ENCODE measurements at places on chromosomes 4 and X.

DNA sequence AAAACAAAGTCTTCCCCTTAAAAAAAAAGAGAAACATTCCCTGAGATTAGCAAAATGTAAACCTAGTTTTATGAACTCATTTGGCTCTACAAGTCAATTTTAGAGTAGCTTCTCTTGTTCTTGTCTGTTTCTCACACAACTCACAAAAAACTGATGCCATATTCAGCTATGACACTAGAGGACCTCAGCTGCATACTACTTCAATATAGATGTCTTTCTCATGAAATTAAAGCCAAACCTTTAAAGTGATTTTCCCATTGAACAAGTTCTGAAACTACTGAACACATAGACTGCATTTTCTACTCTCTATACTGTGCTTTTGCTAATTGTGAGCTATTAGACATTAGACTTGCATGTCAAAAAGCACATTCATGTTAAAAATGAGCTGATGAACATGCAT, 49.8 kb downstream of the TBCK start:
- DNase-seq = no peak

DNA sequence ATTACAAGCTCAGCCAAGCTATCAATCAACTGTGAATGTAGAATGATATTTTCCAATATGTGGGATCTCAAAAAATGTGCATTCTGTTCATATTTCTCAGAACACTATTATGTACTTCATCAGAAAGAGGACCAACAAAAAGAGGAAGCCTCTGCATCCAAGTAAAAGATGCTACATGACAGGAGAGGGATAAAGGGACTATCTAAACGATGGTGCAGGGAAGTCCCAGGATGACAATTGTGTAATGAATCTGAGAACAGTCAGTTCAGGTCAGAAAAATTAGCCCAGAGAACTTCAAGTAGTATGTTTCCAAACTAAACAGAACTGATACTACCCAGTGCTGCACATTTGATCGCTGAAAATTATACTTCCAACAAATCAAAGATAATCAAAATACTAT, 127.0 kb downstream of the ZNF330 start:
- DNase-seq = no peak

DNA sequence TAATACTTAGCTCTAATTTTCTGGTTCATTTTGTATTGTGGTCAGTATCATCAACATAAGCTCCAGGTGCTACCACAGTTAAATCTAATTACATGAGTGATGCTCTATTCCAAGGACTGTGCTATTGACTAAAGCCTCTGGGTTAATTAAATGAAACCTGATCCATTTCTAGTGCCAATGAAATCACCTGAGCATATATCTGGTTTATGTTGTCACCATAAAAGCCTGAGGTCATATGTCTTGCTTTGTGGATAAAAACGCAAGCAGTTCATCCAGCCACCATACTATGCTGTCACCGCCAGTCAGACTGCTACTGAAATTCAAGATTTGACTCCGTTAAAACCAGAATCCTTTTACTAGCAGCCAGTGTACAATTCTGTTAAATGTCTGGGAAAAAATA, 64.2 kb upstream of the ZNF518B start:
- no peak for DNase-seq

- DNase-seq = no peak
Observed at GRCh38 chr4:1242506-1243450, 6.2 kb downstream of the CTBP1 start.

GRCh38 chr4:130249002-130249401, 1153.0 kb downstream of the C4orf33 start:
- no peak for DNase-seq

DNA sequence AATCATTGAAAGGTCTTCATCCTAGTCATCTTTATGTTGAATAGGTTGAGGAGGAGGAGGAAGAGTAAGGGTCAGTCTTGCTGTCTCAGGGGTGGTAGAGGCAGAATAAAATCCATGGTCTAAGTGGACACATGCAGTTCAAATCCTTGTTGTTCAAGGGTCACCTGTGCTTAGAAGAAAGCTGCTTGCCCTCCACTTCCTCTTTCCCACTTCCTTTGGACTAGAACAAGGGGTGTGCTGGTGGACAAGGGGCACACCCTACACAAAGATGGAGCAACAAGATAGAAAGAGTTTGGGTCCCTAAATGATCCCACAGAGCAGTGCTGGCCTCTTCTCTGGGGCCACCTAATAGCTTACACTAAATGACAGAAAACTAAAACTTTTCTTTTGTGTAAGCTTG, 47.9 kb downstream of the HSD17B13 start:
- no peak for DNase-seq

- DNase-seq = no peak
Observed at GRCh38 chr4:143667461-143667860, 33.0 kb downstream of the FREM3 start.

DNA sequence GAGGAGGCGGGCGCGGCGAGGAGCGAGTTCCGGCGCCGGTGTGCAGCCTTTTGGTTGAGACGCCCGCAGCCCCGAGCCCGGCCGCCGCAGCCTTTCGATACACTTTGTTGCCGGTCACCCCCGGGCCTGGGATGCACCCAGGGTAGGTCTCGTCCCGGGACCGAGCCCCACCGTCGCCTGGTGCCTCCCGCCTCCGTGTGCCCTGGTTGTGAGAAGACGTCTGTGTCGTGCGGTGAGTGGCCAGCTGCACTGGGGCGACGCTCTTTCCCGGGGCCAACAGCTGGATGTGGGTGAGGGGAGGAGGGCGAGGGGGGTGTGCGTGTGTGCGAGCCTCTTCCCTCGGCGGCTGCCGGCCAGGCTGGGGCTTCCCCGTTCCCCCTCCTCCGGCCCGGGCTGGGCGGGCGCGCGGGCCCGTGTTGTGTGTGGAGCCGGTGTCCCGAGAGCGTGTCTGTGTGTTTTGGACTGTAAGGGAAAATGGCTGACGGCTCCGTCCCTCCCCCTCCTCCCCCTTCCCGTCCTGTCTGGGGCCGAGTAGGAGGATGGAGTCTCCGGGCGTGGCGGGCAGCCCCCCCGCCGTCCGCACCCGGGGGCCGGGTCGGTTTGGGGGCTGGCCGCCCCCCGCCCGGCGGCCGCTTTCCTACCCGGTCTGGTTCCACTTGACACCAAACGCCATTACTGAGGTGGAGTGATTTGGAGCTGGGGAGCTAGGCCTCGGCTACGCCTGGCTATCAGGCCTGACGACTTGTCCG, 807 bp downstream of the USP9X start:
- DNase-seq = no peak

DNA sequence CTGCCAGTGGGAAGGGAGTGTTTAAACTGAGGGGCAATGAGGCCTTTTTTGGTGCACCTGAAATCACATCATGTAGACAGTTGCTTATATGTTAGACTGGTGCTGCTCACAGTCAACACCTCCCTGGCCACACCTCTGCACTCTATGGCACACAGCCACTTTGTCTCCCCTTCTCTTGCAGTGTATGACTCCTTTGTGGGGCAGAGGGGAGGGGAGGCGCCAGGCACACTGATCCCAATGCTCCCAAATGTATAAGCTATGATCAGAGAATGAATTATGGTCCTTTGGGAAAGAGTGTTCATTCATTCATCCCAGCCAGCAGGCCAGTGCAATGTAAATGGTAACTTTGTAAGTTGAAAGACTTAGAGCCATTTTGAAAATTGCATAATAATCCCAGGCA, 4.6 kb upstream of the GPC3 start:
- DNase-seq = no peak

DNA sequence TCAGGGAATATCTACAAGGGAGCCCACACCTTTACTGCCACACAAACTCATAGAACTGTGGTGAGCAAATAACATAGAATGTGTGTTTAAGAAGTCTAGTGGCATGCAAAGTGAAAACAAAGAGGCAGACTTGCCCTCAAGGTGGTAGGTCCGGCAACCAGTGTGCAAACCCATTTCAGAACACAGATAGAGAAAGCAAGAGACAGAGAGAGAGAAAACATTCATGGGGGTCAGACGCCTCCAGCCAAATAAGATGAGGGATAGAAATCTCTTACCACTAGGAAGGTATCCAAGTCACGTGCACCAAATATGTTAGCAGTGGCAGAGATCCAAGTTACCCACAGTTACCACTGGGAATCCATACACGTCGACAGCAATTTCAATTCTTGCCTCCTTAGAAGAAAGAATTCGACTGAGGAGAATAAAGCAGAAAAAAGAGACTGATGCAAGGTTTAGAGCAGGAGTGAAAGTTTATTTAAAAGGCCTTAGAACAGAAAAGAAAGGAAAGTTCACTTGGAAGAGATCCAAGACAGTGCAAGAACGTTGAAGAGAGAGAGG, 252.8 kb downstream of the NAP1L3 start:
- DNase-seq = no peak

- DNase-seq = no peak
Observed at GRCh38 chr4:56229947-56230346, 157.3 kb downstream of the AASDH start.

- no peak for DNase-seq
Observed at GRCh38 chr4:109708990-109709389, 5.7 kb upstream of the CASP6 start.

DNA sequence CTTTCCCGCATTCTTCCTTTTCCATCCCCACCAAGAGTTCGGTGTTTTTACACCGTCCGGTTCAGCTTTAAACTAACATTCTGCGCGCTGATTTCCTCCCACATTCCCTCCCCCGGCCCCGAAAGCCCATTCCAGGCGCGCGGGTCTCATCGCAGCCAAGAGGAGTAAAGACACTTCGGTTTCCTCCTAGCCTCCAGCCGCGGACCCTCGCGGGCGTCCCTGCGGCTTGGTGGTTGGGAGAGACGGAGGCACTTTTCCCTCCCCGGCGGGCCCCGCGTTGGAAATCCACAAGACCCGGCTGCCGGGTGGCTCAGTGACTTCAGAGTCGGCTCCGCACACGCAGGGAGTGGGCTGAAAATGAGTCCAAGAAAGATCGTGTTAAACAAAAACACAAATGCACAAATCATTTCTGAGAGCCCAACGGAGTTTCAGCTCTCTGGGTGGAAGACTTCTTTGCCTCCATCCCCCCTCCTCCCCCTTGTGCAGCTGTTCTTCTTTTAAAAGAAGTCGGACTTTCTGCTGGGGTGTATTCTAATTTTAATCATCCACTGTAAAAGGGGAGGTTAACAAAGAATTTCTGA, 2.0 kb upstream of the ARX start:
- DNase-seq = no peak

DNA sequence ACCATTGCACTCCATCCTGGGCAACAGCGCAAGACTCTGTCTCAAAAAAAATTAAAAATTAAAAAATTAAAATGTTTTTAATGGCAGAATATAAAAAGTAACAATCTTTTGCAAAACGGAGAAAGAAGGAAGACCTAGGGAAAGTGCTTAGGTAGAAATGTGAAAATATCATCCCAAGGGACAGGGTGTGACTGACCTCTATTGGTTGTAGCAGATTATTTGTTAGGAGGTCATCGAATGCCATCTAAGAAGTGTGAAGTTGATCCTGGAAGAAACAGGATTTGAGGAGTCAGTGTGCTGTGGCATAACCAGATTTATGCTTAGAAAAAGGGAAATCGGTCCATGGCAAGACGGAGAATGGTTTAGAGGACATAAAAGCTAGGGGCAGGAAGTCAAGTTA, 18.1 kb upstream of the C4orf36 start:
- DNase-seq = no peak

DNA sequence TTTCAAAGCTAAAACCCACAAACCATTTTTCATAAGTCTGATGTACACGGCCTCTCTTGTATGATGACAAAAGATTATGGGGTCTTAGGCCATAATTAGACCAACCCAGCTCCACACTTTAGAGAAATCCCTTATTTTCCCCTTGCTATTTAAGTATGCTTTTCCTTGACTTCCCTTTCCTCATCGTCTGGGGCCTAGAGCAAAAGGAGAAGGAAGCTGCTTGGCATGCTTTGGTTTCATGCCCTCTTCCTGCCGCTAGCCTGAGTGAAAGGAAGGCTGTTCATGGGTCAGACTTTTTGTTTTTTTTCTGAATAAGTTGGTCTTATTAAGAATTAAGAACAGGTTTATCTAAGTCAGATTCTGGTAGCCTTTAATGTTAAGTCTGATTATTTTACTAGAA, 10.6 kb upstream of the RASGEF1B start:
- no peak for DNase-seq

DNA sequence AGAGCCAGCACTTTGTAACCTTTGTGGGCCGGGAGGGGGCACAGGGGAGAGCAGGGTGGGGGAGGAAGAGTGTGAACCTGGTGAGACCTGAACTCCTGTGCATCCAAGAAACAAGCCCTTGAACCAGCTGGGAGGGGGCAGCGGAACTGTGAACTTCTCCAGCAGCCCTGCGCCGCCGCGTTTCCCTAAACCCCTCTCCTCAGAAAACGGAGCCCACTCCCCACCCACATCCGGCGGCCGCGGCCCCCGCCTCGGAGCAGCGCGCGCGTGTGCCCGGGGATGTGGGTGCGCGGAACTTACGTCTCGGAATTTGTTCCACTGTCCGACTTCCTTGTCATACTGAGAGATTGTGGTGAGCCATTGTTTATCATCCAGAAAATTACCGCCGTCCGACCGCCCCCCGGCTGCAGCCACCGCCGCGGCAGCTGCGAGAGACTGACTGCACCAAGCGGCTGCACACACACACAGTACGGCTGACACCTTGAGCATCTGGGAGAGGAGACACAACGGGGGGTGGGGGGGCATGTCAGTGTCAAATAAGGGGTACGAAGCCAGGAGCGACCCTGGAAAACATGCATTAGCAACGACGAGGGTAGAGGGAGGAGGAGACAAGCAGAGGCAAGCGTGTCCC, 494 bp downstream of the SPOCK3 start:
- no peak for DNase-seq

GRCh38 chrX:123834116-123834515, 25.7 kb upstream of the XIAP start:
- DNase-seq = no peak

GRCh38 chr4:56505269-56506130, at the start of gene ARL9:
TSS of gene ARL9 (plus strand) at chr4:56505791. CDS start at chr4:56505863, 72 bp downstream.
- no peak for DNase-seq

GRCh38 chr4:67131224-67131623, 414.1 kb downstream of the CENPC start:
- DNase-seq = no peak

DNA sequence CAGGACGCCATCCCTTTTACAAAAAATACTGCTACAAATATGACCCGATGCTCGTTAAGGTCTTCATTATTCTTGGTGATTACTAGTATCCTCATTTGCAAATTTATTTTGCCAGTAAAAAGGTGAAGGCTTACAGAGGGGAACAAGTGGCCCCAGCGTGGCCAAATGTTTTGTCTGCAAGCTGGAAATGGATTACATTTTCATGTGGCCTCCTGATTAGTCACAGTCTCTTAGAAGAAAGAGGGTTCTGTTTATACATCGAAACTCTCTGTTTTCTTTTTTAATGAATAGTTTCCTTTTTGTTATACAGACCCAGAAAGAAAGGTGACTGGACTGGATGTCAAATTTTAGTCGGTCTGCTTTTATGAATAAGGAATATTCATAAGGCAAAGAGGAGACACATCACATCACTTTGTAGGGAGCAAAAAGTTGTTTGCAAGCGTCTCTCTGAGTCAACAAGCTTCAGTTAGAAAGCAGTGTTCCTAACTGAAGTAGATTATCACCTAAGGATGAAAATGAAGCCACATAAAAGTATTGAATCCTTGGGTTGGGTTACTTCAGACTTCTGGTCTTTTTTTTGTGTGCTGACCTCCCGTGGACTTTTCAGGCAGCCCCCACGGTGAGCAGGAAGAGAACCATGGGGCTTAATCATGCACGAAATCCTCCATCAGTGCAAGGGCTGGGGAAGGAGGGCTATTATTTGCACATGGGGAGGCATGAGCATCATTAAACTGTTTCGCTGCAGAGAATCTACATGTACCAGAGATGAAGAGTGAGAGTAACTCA, 125.6 kb downstream of the ARSF start:
- no peak for DNase-seq

GRCh38 chrX:102154900-102155805, 624 bp downstream of the BEX5 start:
- DNase-seq = no peak

Data from SIG-M5 (cell line).